ENCODE measurements at places on chromosomes 6 and 20.

DNA sequence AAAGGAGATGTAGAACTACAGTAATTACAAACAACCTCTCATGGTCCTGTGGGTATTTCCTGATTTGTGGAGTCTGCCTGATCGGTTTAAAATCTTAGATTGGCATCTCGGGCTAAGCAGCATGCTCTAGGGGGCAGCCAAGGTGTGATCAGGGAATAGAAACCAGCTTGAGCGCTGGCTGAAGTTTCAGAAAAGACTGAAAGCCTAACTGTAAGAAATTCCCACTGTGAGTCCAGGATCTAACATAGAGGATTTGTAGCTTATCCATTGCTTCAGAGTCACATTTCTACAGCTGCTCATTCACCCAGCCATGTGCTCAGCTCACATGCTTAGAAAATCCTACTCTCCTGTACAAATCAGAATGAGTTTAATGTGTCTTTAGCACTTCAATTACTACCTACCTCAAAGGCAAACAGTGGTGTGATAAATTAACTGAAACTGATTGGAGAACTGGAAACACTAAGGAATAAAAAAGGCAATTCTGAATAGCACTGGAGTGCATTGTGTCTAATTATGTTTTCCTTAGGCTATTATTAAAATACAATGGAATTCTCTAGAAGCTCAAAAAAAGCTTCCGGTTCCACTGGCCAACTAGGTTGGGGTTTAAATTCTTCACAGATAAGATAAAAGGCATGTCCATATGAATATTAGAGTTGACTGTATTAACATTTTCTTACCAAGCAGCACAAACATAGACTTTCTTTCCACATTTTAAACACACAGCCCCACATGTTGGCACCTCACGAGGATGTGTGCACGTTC is 73.8 kb upstream of the MPC1 start:
- no peak for DNase-seq

DNA sequence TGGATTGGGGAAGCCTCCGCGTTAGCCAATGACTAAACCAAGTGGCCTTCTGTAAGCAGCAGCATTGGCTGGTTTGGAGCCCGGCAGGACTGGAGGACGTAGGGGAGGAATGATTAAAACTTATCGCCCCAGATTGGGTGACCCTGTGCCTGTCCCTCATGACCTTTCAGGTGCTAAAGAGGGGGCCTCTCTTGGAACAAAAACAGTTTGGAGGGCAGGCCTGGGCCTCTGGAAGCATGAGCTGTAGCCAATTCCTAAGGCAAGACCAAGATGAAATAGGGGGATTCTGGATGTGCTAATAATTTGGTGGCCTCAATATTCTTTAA is 1.4 kb downstream of the GMPR start:
- DNase-seq: no peak

GRCh38 chr20:61994546-61994945 is 71.1 kb downstream of the TAF4 start:
- no peak for DNase-seq

DNA sequence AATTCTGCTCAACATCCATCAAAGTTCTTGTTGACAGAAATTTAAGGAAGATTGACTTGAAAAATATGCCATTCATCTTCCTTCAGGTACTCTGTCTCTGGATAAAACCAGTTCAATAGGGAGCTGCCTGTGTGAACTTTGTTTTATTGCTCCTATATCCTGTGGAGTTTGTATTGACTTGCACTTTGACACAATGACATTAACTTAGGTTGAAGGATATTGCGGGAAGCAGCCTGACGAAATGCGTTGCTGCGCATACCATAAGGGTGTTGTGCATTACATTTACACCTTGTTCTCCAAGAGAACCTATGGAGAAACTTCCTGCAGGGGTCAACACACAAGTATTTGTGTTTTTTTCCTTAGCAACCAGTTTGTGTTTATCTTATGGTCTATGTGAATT is 185.4 kb upstream of the GRIK2 start:
- DNase-seq: no peak

DNA sequence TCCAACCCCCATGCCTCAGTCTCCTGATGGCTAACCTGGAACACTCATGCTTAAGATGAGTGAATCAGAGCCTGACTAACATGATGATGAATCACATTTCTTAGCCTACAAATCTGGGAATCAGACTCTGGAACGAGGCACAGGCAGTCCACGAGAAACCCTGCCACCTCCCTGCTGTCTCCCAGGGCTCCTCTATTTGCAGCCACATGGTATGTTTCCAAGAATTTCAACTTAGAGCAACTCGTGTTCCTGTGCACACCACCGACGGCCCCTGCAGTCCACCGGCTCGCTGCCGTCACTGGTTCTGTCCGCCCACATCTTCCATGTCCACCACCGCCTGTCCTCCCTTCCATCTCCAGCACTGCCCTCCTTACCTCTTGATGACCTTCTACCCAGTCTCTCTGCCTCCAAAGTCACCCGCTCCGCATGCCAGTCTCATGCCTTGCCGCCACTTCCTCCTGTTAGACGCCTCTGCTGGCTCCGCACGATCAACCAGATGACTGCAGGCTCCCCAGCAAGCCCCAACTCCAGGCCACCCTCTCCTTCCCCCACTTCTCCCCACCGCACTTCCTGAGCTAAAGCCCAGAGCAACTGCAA is 87.6 kb downstream of the AGPAT4 start:
- no peak for DNase-seq

DNA sequence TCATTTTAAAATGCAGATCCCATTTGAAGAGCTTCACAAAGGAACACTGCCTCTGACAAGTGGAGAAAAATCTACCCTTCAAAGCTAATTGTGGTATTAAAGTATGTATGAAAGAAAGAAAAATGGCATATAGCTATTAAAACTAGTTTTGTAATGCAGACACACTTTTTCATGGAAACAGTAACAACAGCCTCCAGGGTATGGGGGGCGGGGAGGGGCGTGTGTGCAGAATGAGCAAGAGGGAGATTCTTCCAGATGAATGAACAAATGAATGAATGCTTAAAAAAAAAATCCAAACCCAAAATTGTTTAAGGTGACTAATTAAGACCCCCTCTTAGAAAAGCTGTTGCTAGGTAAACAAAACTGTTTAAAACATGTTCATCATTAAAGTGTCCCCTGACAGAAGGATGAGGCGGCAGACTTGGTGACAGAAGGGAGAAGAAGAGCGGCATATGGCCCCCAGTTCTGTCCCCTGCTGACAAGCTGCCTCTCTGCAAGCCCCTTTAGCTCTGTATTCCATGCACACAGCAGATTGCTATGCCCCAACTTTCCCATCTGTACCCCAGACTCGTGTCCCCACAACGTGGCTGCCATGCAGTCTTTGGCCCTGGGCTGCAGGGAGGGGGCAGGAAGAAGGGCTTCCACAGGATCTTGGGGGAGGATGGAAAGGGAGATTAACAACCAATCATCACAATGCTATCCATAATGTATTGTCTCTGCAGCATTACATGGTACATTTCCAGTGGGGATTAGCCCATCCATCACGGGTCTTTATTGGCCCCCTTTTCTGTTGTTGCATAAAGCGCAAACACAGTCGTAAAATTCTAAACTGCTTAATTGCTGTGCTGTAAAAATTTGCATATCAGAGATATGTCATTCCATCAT is 108.4 kb upstream of the OLIG3 start:
- no peak for DNase-seq

- no peak for DNase-seq
Measured at GRCh38 chr20:5991623-5992441, 41.4 kb downstream of the MCM8 start.

Data from left ventricle myocardium inferior (tissue), 1 donor.